Hematopoietic multipotent progenitor cell treated with erythropoietin and hydrocortisone succinate and interleukin-3 and kit ligand, for 15 days (in vitro differentiated cells): ENCODE measurements at places on chromosomes 2 and 18.

- DNase-seq, result no peak
These were observed 66.9 kb downstream of the BCL11A start for GRCh38 chr2:60486551-60486950.

DNA sequence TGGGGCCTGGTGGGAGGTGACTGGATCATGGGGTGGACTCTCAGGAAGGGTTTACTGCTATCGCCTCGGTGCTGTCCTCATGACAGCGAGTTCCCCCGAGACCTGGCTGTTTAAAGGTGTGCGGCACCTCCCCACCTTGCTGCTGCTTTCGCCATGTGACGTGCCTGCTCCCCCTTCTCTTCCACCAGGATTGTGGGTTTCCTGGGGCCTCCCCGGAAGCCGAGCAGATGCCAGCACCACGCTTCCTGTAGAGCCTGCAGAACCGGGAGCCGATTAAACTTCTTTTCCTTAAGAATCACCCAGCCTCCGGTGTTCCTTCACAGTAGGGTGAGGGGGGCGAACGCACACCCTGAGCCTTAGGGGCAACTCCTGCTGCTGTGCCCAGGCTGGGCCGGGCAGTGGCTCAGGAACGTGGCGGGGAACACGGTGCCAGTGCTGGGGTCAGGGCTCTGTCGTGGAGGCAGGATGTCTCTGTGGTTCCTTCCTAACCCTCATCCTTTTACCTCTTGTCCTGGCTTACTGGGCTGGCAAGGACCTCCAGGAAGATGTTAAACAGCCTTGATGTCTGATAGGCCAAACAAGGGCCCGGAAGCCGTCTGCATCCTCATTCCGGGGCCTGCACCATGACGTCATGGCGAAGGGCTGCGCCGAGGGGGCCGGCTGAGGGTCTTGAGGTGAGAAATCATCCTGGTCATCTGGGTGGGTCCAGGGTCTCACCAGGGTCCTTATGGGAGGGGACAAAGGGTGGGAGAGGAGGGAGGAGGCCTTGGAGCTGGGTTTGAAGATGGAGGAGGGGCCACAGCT, 12.7 kb downstream of the NEU4 start:
- DNase-seq, result no peak

GRCh38 chr2:218485986-218486667, 67.2 kb downstream of the VIL1 start:
- DNase-seq, result no peak

DNA sequence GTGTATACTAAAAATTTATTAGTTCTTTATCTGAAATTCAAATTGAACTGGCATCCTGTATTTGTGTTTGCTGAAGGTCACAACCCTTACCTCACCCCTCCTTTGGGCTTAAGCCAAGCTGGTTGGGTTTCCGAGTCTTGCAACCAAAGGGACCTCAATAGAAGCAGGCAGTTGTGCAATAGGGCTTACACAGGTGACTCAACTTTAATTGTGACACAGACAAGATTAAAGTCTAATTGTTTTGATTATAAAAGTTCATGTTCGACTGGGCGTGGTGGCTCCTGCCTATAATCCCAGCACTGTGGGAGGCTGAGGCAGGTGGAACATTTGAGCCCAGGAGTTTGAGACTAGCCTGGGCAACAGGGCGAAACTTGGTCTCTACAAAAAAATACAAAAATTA, 71.5 kb downstream of the RAB31 start:
- no peak for DNase-seq

DNA sequence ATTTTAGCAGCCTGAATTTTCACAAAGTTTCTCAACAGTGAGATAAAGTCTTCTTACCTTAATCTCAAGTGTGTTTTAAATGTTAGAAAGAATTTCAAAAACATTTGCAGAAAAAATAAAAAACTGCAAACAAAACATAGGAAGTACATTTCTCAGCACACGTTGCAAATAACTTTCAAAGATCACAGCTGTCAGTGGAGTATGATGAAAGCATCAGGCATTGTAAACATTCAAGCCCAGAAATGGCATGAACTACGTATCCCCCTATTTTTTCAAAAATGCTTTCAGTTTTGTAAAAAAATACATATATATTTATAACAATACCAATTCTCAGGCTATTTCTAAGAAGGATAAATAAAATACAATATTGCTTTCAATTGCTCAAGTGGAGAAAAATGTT, 320.6 kb upstream of the TFPI start:
- no peak for DNase-seq

DNA sequence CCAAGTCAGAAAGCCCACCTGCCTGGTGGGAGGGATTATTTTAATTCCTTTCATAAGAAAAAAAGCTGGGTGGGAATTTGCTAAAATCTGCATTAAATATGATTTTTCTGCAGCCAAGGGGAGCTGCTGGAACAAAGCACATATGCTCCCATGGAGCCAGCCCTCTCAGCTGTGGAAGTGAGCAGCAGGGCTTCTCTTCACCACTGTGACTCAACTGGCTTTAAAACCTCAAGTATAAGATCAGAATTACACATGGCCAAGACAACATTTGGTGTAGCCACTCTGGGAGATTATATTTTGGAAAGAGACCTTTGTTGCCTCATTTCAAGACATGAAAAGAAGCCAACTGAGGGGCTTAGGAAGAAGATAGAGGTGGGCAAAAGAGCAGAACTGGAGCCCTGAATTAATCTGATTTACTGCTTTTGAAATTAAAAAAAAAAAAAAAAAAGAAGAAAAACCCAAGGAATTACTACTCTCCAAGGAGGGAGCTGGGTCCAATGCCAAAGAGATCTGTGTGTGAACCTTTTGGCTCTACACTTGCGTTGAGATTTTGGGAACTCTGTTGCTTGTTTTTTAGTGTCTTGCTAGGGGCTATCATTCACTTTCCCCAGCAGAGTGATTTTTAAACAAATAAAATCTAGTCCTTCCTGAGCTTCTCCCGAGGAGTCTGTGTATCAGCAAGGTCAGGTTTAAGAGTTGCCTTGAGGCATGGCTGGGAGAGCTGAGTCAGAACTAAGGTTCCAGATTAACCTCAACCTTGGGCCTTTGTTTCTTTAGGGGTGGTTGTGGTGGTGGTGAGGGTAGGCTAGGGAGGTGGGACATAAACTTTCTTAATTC, 6.0 kb downstream of the LHCGR start:
- no peak for DNase-seq

DNA sequence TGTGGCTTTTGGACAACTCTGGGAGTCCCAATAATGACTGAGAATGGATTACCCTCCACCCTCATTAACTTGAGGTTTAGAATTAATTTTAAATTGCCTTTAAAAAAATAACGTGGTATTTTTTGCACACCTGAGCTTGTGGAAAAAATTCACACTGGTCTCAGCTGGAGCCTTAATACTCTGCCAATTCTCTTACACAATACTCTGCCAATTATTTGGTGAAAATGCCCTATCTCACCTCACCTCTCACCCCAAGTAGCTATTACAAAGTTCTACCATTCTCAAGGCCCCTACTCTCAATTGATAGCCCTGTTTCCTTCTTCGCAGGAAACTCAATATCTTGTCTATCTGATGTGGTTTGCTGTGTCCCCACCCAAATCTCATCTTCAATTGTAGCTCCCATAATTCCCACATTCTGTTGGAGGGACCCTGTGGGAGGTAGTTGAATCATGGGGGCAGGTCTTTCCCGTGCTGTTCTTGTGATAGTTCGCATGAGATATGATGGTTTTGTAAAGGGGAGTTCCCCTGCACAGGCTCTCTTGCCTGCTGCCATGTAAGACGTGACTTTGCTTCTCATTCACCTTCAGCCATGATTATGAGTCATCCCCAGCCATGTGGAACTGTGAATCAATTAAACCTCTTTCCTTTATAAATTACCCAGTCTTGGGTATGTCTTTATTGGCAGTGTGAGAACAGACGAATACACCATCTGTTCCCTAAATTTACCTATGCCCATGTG, 27.4 kb upstream of the C2orf69 start:
- no peak for DNase-seq

- DNase-seq, result peak; percentile 55
These were observed 59.0 kb downstream of the TPGS2 start for GRCh38 chr18:36769611-36770314.

DNA sequence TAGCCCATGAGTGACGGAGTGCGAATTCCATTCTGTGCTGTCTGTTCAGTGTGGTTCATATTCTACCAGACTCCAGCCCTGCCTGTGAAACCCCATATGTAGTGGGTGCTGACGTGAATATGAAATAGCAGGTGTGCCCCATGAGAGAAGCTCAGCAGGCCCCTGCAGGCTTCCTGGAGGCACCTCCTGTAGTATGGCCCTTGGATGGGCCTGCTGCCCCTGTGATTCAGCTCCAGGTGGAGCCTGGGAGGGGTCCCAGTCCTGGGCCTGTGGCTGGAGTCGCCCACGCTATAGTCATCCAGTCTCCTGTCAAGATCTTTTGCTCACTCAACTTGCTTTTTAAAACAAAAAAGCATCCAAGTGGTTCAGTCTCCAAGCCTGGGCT, 125.5 kb downstream of the GLI2 start:
- no peak for DNase-seq

- DNase-seq, result no peak
These were observed 27.6 kb downstream of the CIB4 start for GRCh38 chr2:26613241-26614215.

DNA sequence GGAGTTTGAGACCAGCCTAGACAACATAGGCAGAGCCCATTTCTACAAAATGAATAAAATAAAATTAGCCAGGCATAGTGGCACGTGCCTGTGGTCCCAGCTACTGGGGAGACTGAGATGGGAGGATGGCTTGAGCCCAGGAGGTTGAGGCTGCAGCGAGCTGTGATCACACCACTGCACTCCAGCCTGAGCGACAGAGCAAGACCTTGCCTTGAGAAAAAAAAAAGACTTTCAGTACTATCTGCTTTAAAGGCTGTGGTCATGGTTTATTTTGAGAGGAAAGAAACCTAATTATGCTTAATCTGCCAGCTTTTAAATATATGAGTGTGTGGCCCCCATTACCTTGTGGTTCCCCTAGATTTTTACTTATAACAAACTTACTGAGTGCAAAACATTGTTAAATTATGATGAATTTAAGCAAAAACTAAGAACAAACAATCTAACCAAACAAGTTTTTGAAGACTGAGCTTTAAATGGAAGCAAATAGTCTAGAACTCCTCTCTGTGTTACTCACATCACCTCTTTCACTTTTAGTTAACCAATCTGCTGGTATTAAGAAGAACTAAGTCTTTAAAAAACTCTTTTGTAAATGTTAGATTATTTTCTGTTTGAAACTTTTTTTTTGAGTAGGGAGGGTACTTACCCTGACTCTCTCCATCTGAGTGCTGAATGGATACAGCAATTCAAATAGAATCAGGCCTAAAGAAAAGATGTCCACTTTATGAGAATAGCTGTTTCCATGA, 65.4 kb downstream of the EIF2AK3 start:
- DNase-seq, result no peak

DNA sequence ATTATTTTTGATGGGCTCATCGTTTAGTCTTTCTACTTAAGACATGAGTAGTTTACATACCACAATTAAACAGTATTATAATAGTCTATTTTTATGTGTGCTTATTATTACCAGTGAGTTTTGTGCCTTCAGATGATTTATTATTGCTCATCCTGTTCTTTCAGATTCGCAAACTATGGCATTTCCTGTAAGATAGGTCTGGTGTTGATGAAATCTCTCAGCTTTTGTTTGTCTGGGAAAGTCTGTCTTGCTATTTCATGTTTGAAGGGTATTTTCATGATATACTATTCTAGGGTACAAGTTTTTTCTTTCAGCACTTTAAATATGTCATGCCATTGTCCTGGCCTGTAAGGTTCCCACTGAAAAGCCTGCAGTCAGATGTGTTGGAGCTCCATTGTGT, 101.3 kb downstream of the DNAH7 start:
- DNase-seq, result no peak

DNA sequence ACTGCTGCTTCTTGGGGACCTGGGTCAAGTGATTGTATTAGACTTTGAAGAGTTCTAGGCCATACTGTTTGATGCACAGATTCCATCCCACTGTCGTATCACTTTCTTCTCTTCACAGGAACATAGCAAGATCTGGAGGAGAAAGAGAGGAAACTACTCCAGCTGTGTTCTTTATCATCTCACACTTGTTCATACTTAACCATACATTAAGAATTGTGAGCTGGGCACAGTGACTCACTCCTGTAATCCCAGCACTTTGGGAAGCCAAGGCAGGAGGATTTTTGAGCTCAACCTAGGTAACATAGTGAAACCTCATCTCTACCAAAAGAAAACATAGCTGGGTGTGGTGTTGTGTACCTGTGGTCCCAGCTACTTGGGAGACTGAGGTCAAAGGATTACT, 111.7 kb downstream of the PARD3B start:
- DNase-seq, result no peak

GRCh38 chr2:11808016-11808400, 61.6 kb downstream of the LPIN1 start:
- DNase-seq, result no peak

- no peak for DNase-seq
These were observed 12.5 kb upstream of the RAB31 start for GRCh38 chr18:9695605-9696004.

DNA sequence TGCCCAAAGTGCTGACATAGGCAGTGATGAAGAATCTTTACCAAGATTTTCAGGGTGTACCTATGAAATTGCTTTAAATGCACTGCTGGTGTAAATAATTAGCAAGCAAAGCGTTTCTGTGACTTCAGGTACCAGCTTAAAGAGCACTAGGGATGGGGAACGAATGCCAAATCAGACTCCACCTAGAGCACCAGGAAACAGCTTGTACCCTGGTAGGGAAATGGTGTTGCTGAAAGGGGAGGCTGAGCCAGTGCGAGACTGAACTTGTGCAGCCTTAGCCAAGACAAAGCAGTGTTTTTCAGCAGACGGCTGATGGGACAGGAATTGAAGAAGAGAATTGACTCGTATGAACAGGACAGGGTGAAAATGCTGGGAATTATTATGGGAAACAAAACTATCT, 65.6 kb downstream of the TWSG1 start:
- no peak for DNase-seq

DNA sequence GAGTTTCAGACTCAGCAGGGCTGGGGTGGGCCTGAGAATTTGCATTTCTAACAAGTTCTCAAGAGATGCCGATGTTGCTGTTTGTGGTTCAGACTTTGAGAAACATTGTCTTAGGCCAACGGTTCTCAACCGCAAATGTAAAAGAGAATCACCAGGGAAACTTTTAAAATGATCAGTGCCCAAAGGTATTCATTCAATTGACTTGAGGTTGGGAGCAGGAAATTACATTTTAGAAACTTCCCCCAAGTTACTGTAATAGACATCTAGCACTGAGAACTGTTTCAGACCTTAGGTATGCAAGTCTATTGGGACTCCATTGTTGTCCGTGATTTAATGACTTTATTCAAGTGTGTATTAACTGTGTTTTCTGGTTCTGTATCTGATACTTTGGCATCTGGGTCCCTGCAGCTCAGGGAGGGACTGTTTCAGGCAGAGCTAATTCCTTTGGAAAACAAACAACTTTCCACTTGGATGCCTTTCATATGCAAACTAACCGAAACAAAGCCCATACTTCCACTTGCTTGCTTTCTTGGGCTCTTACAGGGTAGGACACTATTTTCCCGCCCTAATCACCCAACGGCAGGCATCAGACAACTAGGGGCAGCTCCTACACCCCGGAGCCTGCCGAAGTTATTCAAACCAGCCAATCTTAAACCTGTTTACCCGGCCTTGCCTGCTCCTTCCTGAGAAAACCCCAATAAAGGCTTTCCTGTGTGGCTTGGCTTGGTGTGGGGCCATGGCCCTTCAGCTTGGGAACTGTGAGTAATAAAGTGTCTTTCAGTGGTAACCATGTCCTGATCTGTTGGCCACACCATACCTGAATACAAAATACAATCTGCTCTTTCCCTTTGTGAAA, 97.6 kb downstream of the POLE4 start:
- DNase-seq, result no peak
